Stimulated activated CD4-positive, alpha-beta T cell treated with anti-CD3 and anti-CD28 coated beads, Interleukin-4, amount 100 ng/mL, for 4 hours (primary cell): ENCODE measurements at places on chromosomes 2 and 18.

DNA sequence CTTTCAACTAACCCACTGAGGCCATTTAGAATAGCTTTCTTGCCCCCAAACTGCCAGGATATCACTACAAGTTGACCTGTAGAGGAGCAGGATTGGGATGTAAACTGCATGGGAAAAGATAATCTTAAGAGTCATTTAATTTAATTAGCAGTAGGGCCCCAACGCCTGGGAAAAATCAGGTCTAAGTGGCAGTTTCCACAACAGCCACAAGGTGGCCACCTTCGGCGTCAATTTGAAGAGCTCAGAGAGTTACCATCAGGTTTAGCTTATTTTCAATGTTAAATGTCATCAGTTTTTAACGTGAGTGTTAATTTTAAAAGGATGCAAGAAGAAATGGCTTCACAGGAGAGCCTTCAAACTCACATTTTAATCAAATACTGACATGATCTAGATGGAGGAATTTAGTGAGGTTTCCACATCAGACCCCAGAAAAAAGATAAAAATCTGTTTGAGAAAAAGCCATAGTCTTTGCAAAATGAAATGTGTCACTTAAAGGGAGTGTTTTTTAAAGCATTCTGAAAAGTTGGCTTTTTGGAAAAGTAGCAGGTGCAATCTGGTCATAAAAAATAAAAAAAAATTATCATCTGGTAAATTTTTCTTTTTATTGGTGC, 77.3 kb upstream of the UPP2 start:
- peak; percentile 46 for DNase-seq

DNA sequence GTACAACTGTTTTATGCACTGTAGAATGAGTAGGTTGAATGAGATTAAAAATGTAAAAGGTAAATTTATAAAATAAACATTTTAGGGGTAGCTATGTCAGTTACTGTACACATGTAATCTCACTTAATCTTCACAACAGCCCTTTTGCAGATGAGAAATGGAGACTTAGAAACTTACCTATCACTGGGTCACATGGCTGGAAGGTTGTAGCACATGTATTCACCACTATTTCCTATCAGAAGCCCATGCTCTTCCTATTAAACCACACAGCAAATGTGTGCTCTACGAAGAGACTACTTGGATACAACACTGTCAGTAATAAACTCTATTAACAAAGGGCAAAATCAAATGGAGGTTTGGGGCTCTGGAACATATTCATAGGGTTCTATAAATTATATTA, 60.5 kb downstream of the VWC2L start:
- DNase-seq = no peak

DNA sequence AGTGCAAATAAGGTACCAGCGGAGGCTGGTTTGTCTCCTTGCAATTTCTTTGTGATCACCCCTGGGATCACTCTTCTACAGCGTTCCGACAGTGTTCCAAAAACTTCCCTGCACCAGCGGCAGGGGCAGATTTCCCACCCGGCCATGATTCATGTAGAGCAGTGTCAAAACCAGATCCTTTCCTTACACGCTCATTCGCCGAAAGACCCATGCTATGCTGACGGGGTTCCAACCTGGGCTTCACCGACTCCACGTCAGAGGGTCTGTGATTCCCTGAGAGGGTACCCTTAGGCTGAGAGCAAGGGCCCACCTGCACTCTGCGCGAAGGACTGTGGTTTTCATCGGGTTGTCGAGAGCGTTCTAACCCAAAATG, 423 bp upstream of the TTC27 start:
- peak; percentile 15 for DNase-seq

DNA sequence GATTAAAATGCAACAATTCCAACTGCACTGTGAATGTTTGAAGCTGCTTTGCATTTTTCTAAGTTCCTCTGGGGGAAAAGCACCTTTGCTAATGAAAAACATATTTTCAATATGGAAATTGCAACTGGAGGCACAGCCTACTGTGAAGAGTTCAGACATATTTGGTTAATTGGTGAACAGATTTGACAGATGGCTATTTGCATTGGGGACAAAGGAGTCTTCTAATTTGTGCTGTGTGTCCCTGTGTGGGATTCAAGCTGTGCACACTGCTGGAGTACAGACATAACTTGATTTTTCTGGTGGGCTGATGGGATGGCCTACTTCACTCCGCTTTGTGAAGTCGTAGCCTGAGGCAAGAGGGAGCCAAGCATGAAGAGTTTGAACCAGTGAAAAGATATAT, 40.7 kb upstream of the ARHGAP25 start:
- no peak for DNase-seq

DNA sequence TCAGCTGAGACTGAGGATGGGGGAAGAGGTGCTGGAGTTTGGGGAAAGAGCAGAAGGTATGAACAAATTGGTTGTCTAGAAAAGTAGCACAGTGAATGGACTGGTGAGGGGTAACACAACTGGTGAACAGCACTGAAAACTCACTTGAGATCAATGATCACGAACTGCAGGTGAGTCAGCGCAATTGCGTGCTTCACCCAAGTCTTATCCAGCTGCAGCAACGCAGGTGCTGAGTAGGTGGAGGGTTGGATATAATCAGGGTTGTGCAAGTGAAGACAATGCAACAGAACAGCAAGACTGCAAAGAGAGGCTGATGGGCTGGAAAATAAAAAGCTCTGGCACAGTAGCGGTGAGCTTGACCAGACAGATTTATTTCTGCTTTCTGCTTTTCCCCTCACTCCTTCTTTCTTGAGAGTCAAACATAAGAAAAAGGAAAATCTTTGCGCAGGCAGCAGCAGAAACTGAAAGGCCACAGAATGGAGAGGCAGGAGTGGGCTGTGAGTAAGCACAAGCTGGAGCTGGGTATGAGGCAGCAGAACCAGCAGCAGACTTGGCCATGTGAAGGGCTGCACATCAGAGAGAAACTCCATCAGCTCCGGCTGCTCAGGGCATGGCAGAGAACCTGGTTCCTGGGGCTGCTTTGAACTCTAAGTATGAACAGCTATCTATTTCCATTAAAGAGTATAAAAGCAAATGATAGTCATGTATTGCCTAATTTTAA, 99.4 kb upstream of the ARL5A start:
- no peak for DNase-seq

DNA sequence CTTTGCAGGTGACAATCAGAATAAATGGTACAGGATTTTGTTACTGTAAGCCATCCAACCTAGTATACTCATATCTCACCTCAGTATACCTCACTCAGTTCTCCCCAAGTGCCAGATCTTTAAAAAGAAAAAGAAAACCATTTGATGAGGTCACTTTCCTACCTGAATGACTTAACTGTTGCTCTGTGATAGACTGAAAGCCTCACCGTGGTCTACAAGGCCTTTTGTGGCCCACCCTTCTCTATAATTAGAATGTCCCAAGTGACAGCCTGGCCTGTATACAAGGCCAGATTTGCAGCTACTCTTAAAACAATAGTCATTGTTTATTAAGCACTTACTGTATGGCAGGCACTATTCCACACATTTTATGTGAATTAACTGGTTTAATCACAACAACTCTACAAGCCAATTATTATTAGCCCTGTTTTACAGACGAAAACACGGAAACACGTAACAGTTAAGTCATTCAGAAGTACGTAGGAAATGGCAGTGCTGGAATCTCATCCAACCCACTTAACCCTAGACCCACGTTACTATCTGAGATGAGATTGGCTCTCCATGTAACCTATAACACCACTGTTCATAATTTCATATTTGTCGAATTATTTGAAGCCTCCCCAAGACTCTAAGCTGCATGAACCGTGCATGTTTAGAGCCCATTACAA, 28.3 kb downstream of the PKP4 start:
- no peak for DNase-seq

DNA sequence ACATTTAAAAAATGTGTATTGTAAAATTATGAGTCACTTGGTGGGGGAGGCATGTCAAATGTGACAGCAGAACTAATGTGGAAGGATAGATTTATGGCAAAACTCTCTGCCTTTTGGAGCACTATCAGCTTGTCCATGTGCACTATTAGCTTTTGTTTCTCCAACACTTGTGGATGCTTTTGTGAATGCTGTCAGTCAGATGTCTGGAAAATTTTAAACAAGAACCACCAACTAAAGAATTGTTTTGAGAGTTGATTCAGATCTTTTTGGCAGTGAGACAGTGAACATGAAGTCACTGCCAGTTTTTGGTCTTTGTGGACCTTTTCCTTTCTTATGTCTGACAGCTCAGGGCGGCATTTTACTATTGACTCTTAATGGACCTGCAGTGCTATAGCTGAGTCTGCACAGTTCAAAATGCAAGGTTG, 72.4 kb downstream of the KIAA1328 start:
- DNase-seq = no peak

GRCh38 chr2:182548031-182548950, 121.5 kb upstream of the PDE1A start:
- no peak for DNase-seq

- no peak for DNase-seq
Measured at GRCh38 chr18:49856496-49856895, 43.2 kb upstream of the ACAA2 start.

- no peak for DNase-seq
Measured at GRCh38 chr18:57798713-57799373, 4.3 kb downstream of the ATP8B1 start.
